RPMI7951 (cell line): ENCODE measurements at places on chromosomes 7 and 10. TPM values are rescaled to one million over a fixed set of nuclear protein-coding genes. Genes with fewer than 3 reads are reported as not detected.

DNA sequence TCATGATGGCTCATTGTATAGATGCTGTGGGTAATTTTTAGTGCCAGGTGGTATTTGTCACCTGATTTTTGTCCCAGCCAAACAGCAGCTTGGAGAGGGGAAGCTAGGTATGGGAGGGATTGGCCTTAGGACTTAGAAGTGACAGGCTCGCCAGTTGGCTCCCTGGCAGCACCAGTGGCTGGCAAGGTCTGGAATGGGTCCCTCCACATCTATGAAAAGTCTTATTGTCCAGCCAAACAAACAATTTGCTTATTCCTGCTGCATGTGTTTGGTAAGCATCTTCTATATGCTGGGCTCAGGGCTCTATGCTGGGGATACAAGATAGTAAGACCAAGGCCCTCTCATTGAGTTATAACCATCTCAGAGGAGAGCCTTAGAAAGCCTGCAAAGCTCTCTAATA lies 42.5 kb downstream of the SORCS3 start:
- no peak for DNase-seq

DNA sequence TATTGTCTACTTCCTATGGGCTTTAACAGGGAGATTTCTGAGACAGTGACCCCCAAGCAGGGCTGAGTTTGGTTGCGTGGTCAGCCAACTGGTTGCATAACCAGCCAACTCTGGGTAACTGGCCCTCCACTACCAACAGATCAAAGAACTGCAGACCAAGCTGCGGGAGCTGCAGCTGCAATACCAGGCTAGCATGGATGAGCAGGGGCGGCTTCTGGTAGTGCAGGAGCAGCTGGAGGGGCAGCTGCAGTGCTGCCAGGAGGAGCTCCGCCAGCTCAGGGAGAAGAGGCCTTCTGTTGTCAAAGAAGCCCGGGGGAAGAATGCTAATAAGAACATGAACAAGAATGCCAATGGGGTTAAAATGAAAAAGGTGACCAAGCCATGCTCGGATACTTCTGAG lies 15.7 kb upstream of the FLNC start:
- DNase-seq: no peak

Gene STEAP1B
- 78.6 and 89.9 TPM in 2 replicates for total RNA-seq

DNA sequence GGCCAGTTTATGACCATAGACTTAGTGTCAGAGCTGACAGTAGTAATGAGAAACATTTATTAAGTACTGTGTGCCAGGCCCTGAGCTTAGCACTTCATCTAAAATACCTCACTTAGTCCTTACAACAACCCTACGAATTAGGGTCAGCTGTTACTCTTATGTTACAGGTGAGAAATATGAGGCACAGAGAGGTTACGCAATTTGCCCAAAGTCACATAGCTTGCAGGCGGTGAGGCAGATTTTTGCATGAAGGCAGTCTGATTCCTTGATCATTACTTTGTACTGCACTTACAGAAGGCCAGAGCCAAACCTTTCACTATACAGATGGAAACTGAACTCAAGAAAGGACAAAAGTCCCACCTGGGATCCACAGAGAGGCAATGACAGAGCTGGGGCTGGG lies 10.2 kb downstream of the CDH23 start:
- no peak for DNase-seq

Gene IFIT3
- 23.4 and 24.0 TPM in 2 replicates for total RNA-seq

Gene SCIN
- total RNA-seq: not detected in 2 replicates

DNA sequence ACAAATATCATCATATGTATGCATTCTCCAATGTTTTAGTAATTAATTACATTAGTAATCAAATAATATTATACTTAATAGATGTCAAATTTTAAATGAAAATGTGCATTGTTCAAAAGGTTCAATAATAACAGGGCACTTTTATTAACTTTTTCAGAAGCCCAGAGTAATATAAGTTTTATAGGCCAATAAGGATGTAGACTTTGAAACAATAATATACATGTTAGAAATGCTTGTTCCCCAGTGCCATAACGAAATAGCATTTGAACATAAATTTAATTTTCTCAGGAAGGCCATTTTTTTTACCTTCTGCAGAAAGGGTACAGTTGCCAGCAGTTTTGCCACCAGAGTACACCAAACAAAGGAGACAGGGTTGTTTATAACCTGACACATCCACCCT lies 1133.9 kb upstream of the LRRTM3 start:
- DNase-seq: no peak

- DNase-seq: peak; percentile 15
Measured at GRCh38 chr10:6716516-6716915, 136.4 kb upstream of the PRKCQ start.

DNA sequence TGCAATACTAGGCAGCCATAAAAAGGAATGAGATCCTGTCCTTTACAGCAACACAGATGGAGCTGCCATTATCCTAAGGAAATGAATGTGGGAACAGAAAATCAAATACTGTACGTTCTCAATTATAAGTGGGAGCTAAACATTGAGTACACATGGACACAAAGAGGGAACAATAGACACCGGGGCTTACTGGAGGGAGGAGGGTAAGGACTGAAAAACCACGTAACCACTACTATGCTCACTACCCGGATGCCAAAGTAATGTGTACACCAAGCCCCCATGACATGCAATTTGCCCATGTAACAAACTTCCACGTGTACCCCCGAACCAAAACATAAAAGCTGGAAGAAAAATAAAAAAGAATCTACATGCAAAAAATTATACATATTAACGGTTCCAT lies 587.0 kb downstream of the PARD3 start:
- DNase-seq: no peak

Gene MDH2
- 84.1 and 97.4 TPM in 2 replicates for total RNA-seq

GRCh38 chr7:50957431-50957830 lies 174.7 kb upstream of the GRB10 start:
- DNase-seq: no peak

DNA sequence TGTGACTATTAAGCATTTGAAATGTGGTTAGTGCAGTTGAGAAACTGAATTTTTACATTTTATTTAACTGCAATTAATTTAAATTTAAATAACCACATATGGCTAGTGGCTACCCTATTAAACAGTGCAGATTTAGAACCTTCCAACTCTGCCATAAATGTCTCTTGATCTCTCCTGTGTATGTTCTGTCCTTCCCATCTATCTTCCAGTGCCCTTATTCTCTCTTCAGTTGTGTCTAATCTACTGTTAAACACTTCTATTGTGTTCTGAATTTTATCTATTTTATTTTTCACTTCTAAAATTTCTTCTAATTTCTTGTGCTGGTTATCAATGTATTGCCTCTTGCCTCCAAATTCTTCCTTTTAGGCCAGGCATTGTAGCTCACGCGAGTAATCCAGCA lies 105.0 kb downstream of the CUL2 start:
- no peak for DNase-seq
